ENCODE measurements at places on chromosomes 5 and 9. TPM values are rescaled to one million over a fixed set of nuclear protein-coding genes. Genes with fewer than 3 reads are reported as not detected.

GRCh38 chr5:171454549-171454948 is 35.1 kb downstream of the FGF18 start:
- DNase-seq = no peak

DNA sequence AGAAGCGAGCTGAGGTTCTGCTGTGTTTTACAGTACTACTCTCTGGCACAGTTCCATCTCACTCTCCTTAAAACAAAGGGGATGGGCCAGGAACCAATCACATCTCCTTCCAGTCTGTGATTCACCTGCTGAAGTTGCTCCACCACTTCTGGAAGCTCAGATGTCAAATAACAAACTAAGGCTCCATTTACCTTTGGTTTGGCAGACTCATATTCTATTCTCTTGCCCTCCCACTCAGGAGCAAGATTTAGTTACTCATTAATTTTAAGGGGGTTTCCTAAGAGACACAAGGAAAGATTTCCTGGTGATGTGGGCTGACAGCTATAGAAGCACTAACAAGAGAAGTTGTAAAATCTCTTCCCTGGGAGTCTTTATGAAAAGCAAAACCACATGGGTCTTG is 37.8 kb upstream of the KIF2A start:
- no peak for DNase-seq

GRCh38 chr9:19440823-19441580 is 32.2 kb downstream of the ACER2 start:
- no peak for DNase-seq

DNA sequence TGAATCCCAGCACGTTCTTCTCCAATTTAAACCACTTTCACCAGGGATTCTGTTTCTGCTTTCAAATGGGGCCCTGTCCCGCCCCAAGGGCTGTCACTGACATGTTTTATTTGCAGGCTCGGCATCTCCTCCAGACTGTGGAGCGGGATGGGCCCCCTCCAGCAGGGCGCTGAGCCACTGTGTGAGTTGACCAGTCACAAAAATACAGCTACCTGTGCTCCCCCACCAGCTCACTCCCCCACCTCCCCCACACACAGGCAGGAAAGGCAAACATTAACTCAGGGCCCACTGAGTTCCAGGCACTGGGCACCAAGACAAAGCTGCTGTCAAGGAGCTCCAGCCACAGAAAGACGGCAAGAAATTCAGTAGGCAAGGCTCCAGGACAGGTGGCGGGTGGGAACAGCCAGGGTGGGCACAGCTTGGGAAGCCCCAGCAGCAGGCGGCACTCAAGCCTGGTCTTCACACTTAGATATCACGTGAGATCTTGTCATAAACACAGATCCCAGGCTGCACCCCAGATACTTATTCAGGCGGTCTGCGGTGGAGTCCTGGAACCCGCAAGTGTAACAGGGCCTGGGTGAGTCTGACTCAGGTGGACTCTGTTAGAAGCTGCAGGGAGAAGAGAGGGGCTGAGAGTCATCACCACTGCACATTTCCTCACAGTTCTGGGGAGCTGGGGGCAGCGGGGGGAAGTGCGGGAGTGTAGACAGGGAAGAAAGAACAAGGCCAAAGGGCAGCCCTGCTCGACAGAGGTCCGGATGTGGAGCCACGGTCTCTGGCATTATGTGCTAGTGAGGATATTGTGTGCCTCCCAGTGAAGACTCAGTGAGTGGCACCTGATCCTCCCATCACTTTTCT is 44.7 kb downstream of the OR2V1 start:
- DNase-seq = no peak

DNA sequence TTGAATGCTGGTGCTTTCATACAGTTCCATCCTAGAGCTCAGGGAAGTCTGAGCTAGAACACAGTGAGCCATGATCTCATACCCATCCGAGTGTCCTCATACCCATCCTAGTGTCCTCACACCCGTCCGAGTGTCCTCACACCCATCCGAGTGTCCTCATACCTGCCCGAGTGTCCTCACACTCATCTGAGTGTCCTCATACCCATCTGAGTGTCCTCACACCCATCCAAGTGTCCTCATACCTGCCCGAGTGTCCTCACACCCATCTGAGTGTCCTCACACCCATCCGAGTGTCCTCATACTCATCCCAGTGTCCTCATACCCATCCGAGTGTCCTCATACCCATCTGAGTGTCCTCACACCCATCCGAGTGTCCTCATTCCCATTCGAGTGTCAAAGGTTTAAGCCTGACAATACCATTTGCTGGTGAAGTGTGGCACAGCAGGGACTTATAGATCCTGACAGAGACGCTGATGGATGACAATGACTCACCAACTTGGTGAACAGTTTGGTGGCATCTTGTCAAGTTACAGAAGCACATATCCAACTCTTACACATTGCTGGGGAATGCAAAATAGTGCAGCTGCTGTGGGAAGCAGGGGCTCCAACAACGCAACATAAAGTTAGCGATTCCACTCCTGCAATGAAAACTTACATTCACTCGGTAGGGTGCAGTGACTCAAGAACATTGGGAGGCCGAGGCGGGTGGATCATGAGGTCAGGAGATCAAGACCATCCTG is 77.0 kb upstream of the COL5A1 start:
- peak; percentile 89 for DNase-seq

DNA sequence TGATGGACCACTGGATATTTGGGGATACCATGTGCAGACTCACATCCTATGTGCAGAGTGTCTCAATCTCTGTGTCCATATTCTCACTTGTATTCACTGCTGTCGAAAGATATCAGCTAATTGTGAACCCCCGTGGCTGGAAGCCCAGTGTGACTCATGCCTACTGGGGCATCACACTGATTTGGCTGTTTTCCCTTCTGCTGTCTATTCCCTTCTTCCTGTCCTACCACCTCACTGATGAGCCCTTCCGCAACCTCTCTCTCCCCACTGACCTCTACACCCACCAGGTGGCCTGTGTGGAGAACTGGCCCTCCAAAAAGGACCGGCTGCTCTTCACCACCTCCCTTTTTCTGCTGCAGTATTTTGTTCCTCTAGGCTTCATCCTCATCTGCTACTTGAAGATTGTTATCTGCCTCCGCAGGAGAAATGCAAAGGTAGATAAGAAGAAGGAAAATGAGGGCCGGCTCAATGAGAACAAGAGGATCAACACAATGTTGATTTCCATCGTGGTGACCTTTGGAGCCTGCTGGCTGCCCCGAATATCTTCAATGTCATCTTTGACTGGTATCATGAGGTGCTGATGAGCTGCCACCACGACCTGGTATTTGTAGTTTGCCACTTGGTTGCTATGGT is 54.5 kb upstream of the HNRNPA0 start:
- no peak for DNase-seq

DNA sequence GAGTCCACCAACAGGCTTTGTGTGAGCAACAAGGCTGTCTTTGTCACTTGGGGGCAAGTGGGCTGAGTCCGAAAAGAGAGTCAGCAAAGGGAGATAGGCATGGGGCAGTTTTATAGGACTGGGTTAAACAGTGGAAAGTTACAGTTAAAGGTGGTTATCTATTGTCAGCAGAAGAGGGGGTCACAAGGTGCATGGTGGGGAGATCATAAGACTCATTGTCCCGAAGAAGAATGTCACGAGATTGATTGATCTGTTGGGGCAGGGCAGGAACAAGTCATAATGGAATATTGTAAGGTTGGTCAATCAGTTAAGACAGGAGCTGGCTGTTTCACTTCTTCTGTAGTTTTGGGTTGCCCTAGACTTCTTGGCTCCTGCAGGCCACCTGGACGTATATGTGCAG is 7.6 kb upstream of the HMGCS1 start:
- no peak for DNase-seq

DNA sequence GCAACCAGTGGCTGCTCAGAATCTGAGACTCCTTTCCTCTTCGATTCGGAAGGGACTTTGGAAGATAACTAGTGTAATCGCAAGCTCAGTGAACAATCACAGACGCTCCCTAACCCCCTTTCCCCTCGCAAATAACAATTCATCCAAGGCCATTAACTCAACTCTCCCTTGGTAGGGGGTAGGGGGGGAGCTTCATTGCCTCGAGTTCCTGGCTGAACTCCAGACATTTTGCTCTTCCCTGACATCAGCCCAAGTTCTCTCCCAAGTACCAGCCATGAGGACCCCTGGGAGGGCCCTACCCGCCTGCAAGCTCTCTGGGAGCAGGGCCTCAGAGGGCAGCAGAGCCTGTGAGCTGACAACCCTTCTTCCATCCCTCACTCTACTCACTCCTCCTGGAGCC is 8.4 kb downstream of the FAM163B start:
- no peak for DNase-seq

- no peak for DNase-seq
These were observed 8.4 kb upstream of the PHYHD1 start for GRCh38 chr9:128912270-128912853.

DNA sequence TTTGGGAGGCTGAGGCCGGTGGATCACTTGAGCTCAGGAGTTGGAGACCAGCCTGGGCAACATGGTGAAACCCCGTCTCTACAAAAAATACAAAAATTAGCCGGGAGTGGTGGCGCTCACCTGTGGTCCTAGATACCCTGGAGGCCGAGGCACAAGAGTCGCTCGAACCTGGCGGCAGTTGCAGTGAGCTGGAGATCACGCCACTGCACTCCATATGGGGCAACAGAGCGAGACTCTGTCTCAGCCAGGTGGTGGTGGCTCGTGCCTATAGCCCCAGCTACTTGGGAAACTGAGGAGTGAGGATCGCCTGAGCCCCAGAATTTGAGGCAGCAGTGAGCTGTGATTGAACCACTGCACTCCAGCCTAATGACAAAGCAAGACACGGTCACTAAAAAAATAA is 2.4 kb upstream of the RFK start:
- DNase-seq = no peak

GRCh38 chr9:113656771-113657670 is 193.5 kb downstream of the RGS3 start:
- DNase-seq = no peak

DNA sequence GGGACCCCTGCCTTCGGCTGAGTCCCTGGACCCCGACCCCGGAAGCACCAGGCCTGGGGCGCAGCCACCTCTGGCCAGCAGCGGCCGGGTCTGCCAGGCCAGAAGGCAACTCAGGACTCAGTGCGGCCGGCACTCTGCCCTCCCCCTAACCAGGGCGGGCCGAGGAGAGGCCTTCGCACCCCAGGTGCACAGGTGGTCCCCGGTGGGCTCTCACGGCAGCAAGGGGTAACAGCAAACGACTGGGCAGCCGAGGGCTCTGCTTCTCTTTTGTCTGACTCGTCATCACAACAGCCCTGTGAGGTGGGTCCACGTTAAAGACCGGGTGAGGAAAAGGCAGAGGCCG is 20.7 kb upstream of the NOTCH1 start:
- DNase-seq = no peak

- no peak for DNase-seq
These were observed 8.3 kb downstream of the PTBP3 start for GRCh38 chr9:112325127-112325526.

DNA sequence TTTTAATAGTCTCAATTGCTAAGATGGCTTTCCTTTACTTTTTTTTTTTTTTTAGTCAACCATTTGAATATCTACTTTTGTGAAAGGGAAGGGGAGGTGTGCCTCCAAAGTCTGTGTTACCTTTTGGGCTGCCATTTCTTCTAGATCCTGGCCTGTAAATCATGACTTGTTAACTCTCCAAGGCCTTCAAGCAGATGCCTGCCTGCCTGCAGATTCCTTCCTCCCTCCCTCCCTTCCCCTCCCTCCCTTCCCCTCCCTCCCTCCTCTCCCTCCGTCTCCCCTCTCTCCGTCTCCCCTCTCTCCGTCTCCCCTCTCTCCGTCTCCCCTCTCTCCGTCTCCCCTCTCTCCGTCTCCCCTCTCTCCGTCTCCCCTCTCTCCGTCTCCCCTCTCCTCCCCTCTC is 73.1 kb downstream of the COMMD10 start:
- DNase-seq = no peak

DNA sequence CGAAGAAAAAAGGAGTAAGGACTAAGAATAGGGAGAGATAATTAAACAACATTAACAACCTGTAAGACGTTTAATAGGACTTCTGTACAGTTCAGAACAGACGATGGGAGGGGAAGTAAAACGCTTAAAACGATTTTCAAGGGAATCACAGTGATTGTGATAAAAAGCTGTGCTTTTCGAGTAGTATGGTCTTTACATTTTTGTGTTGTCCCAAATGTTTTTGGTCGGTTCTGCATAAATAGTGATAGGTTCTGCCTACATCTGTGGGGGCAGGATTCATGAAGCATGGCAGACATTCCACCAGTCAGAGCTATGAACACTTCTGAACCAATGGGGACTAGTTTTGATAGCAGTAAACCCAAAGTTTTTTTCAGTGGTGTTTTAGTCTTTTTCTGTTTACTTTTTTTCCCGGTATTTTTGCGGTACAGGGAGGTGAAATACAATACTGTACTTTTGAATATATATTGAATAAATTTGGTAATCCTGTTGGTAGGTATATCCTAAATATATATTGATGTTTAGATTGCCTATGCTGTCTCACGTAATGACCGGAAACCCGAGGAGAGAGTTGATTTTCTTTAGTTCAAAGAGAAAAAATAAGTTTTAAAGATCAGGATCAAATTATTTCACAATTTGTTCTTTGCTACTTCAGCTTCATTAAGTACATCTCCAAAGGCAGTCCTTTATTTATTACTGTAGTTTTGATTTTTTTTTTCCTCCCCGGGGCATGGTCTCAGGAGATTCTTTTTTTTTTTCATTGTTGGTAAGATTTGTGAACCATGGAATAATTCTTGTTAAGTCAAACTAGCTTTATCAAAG is 1.3 kb downstream of the ERBIN start:
- no peak for DNase-seq

DNA sequence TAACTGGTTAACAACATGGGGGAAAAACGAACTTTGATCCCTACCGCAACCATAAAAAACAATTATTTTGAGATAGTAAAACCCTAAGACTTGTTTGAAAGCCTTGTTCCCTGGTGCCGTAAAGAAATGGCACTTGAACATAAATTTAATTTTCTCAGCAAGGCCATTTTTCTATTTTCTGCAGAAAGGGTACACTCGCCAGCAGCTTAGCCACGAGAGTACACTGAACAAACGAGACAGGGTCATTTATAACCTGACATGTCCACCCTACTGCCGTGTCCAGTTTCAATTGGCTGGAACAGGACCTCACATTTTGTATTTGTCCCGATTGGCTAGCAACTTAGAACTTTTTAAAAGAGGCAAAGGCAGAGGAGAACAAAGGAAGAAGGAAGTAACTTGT is 26.8 kb downstream of the FBXW11 start:
- DNase-seq = no peak

- no peak for DNase-seq
These were observed 51.3 kb upstream of the SLC30A5 start for GRCh38 chr5:69042500-69042899.

JADE2 gene
- 76.8 TPM for total RNA-seq

FRMPD1 gene
- 0.50 TPM for total RNA-seq

INSL4 gene
- total RNA-seq = not detected

IQGAP2 gene
- total RNA-seq = 25.7 TPM

GLDC gene
- total RNA-seq = not detected

SLC34A3 gene
- not detected for total RNA-seq

AUH gene
- 29.9 TPM for total RNA-seq

SH3GL2 gene
- total RNA-seq = 3.3 TPM

ADAMTSL2 gene
- 2.8 TPM for total RNA-seq

MAMDC2 gene
- total RNA-seq = 118 TPM

SPATA31D4 gene
- not detected for total RNA-seq

FGF1 gene
- 2.9 TPM for total RNA-seq

All from esophagus muscularis mucosa (tissue), 4 donors.